ENCODE measurements at places on chromosomes 3 and 15. TPM values are rescaled to one million over a fixed set of nuclear protein-coding genes. Genes with fewer than 3 reads are reported as not detected.

- H3K4me3 ChIP-seq: peak overlapping the region; percentile 89
- DNase-seq: peak; percentile 76
- no peak overlapping the region for H3K27ac ChIP-seq
- H3K36me3 ChIP-seq: no peaks in the 10 kb centered on the region
- peaks cover 15% of the 10 kb centered on the region for H3K4me1 ChIP-seq
These were observed 1.0 kb downstream of the KAT2B start for GRCh38 chr3:20041197-20041780.

DNA sequence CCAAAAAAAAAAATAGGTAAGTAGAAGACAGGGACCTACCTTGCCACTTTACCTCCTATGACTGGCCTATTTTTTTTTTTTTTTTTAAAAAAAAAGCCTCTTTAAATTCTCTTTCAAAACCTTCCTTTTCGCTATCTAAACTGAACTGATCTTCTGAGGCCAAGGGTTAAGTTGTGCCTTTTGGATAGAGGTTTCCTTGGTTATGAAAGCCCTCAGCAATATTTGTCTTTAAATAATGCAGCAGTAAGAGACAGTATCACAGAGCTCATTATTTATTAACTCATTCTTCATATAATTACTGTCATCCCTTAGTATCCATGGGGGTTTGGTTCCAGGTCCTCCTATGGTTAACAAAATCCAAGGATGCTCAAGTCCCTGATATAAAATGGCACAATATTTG lies 9.0 kb downstream of the MIX23 start:
- no peak for DNase-seq
- H3K27ac ChIP-seq: no peak overlapping the region
- H3K27me3 ChIP-seq: no peaks in the 10 kb centered on the region
- peaks cover 15% of the 10 kb centered on the region for H3K36me3 ChIP-seq

GRCh38 chr3:128648940-128649663 lies 1.5 kb downstream of the RPN1 start:
- H3K27ac ChIP-seq: peak overlapping the region; percentile 49
- H3K36me3 ChIP-seq: peaks cover 12% of the 10 kb centered on the region
- H3K4me1 ChIP-seq: peaks cover 12% of the 10 kb centered on the region
- DNase-seq: no peak
- H3K27me3 ChIP-seq: no peaks in the 10 kb centered on the region

- H3K4me1 ChIP-seq: peaks cover 16% of the 10 kb centered on the region
- no peak overlapping the region for H3K27ac ChIP-seq
- DNase-seq: no peak
- no peak overlapping the region for H3K4me3 ChIP-seq
- H3K27me3 ChIP-seq: no peaks in the 10 kb centered on the region
These were observed 204.9 kb downstream of the STAG1 start for GRCh38 chr3:136547293-136547692.

DNA sequence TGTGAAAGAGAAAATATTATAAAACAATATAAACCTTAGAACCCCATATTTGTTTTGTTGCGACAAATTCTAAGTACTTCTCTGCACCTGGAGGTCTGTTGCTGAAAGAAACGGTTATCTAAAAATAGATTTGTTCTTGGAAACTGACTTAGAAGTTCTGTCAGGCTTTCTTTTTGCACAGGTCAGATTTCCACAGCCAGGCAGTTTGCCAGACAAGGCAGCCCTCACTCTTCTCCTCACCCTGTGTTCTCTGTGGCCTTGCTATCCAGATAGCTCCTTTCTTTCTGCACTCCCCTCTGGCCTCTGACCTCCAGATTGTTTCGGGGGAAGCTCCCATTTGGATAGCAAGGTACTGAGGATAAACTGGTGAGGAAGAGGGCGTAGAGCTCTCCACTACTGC lies 413.3 kb upstream of the ONECUT1 start:
- no peak for DNase-seq
- no peak overlapping the region for H3K27ac ChIP-seq
- H3K27me3 ChIP-seq: peaks cover 2% of the 10 kb centered on the region
- peaks cover 2% of the 10 kb centered on the region for H3K36me3 ChIP-seq

GRCh38 chr15:85963262-85963760 lies 116.4 kb upstream of the AGBL1 start:
- no peak overlapping the region for H3K4me3 ChIP-seq
- H3K36me3 ChIP-seq: no peaks in the 10 kb centered on the region
- H3K4me1 ChIP-seq: no peaks in the 10 kb centered on the region
- no peaks in the 10 kb centered on the region for H3K27me3 ChIP-seq

Gene RTP4
- not detected for total RNA-seq

Gene ZIC1
- 30.3 TPM for total RNA-seq

Gene GOLGA6B
- 1.9 TPM for total RNA-seq
